Substantia nigra (tissue), 51 donors: ENCODE measurements at places on chromosomes 11 and 22.

DNA sequence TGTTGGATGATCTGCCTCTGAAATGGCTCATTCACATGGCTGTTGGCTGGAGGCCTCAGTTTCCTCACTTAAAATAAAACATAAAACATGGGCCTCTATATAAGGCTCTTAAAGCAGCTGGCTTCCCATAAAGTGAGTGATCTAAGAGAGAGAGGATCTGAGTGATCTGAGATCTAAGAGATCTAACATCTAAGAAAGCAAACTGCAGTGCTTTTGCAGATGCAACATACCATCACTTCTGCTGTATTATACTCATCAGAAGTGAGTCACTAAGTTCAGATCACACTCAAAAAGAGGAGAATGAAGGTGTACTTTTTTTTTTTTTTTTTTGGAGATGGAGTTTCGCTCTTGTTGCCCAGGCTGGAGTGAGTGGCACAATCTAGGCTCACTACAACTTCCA lies 18.1 kb upstream of the HSPA8 start:
- no peak for DNase-seq

DNA sequence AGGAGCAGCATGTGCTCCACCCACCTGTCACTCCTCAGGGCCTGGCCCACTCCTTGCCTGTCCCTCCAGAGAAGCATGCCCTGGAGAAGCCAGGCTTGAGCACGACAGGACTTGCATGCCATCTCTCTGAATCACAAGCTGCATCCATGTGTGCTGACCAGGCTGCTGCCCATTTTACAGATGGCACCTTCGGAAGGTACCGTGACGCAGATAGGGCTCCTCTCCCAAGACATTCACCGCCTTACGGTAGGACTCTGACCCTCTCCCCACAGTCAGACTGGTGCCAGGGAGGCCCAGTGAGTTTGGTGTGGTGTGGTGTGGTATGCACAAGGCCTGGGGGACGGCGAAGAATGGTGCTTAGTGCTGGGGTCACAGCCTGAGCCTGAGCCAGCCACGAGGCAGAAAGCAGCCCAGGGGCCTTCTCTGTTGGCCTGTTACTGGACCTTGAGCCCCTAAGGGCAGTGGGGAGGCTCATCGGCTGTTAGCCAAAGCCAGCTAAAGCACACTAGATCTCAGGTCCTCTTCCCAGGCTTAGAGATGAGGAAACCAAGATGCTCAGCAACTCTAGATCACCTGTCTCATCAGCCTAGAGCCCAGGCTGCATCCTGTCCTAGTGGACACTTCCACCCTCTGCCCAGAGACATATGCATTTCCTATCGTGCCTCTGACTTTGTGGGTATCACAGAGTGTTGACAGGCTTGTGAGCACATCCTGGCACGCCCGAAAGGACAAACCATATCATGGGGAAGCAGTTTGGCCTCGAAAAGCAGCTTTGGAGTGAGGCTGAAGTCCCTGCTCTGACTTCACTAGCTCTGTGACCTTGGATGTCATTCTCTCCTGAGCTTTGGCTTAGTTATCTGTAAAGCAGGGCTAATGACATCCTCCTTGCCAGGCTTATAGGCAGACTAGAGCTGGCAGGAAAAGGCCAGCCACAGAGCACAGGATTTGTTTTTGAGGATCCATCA lies 17.8 kb downstream of the CYB5R2 start:
- no peak for DNase-seq

DNA sequence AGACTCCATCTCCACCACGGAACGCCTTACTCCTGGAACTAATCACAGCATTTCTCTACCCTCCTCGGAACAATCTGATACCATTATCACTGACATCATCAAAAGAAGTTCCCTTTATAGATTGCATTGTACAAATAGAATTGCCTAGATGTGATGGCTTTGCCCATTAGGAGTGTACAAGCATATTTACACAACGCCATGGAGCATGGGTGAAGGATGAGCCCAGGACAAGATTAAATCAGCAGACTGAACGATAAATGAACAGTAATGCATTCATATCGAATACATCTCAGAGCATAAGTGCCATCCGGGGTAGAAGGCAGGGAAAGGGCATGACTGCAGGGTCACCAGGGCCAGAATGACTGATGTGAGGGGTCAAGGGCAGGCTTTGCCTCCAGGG lies 57.3 kb downstream of the KIRREL3 start:
- no peak for DNase-seq

DNA sequence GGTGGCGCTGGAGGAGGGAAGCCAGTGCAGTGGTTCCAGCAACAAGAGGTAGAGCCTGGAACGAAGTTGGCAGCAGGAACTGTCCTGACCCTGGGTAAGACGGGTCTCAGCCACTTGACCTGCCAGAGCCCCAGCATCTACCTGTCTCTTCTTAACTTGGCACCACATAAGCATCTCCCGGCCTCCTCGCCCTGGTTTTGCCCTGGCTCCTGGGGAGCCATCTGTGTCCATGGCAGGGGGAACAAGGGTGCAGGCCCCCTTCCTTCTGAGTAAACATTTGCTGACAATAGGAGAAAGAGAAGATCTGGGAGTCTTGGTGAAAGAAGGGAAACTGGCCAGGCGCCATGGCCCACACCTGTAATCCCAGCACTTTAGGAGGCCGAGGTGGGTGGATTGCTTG lies 12.8 kb downstream of the P2RY2 start:
- DNase-seq = no peak

DNA sequence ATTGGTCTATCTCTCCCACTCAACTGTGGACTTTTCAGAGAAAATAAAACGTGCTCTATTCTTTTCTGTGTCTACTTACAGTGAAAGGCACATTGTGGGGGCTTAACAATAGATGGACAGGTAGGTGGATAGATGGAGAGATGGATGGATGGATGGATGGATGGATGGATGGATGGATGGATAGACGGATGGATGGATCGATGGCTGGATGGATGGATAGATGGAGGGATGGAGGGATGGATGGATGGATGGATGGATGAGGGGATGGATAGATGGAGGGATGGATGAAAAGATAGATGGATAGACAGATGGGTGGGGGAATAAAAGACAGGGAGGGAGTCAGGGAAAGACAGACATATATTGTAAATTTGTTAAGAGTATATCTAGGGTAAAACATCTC lies 14.2 kb upstream of the SLC1A2 start:
- no peak for DNase-seq

- peak; percentile 47 for DNase-seq
Measured at GRCh38 chr11:117677729-117678310, 119.2 kb downstream of the DSCAML1 start.
